ENCODE measurements at places on chromosomes 4 and X.
A peak's percentile ranks its signal among the peaks of the same experiment; 100 is the strongest.

DNA sequence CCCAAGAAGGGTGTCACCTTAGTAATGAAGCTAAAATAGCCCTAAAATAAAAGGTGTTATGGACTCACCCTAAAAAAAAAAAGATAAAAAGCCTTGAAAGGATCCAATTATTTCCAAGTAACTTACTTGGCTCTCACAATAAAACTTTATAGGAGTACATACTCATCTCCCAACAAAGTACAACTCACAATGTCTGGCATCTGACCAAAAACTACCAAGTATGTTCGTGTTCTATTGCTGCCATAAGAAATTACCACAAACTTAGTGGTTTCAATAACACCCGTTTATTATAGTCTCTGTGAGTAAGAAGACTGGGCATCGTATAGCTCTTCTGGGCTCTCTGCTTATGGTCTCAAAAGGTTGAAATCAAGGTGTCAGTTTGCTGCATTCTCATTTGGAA is 51.0 kb downstream of the BEX1 start:
- DNase-seq = no peak

DNA sequence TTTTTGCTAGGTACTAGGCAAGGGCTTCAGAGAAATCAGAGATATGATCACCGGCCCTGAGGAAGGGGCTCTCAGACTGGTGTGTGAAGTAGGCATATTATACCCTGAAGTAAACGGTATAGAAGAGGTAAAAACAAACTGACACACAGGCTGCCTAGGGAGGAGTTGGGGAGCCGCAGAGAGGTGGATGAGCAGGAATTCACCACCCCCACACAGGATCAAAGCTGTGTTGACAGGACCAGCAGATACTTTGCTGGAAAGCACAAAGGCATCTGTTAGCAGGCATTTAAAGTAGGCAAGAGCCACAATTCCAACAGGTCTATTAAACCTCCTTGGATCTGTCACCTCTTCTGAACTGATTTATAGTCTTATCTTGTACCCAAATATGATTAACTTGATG is 71.8 kb upstream of the GPR34 start:
- DNase-seq = no peak

- peak; percentile 7 for DNase-seq
Measured at GRCh38 chr4:182869697-182870096, 47.5 kb downstream of the DCTD start.

GRCh38 chr4:45408996-45409395 is 682.6 kb upstream of the GNPDA2 start:
- no peak for DNase-seq

DNA sequence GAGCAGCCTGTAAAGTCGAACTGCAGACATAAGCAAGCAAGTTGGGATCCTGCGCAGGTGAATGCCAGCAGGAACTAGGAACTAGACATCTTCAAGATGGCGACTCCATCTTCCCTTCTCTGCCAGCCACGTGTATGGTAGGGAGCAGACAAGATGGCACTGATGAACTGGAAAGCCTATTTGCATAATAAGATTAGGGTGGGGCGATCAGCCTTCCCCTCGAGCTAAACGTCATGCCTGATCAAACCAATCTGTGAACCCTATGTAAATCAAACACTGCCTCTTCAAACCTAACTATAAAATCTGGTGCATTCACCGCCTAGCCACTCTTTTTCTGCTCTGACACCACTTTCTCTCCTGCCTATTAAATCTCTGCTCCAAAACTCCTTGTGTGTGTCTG is 28.1 kb upstream of the LGI2 start:
- DNase-seq = no peak

DNA sequence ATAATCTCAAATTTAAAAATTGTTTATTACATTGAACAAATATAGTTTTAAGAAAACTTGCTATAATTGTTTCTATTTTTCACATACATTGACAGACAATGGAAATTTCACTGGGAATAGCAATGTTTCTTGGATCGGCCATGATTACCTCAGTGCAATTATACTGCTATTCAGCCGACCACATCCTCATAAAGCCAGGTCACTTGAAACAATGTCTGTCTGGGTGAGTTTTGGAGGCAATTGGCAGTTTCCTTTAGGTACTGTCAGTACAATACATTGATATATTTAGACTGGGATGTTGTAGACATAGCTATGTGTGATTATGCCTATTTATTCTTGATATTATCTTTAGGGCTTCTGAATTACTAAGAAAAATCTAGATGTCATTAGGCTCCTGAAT is 89.5 kb upstream of the VEGFC start:
- DNase-seq = no peak

- DNase-seq = peak; percentile 43
Measured at GRCh38 chrX:49910344-49910743, 12.1 kb upstream of the CLCN5 start.

DNA sequence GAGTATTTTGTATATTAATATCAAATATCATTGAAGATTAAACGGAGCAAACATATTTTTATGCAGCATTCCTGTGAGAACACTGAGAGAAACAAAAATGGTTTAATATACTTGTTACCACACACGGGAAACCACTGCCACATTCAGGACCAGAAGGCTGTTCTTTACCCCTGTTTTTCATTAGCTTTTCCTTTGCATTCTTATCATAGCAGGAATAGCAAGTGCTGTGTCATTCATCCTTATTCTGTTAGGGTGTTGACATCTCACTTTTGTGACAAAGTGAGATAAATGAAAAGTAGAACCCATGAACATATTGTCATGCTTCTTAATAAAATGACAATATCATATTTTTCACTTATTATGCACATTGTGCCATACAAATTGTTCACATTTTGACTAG is 212.4 kb upstream of the NDST4 start:
- no peak for DNase-seq

DNA sequence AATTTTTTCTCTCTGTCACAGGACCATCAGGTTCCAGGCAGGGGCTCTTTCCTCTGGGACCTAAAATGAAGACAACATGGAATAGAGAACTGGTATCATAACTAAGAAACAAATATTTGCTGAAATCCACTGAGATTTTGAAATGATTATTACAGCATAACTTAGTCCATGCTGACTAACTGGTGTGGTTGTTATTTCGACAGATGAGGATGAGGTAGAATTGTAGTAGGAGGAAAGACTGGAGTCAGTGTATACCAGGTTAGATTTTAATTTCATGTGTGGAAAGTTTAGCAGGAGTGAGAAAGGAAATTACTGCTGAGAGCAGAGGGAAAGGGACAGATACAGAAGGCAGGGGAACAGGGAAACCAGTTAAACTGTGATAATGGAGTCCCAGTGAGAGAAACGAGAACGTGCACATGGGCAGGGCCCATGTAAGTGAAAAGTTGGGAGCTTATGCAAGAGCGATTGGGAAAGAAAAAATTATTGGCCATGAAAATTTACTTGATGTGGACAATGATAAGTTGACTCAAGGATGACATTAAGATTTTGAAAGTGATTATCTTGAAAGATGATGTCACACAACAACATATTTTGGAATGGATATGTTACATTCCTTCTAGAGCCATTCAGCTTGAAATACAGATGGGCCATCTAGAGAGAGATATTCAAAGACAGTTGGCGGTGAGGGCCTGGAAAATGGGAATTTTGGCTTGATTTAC is 98.7 kb upstream of the DDIT4L start:
- DNase-seq = no peak

- DNase-seq = peak; percentile 3
Measured at GRCh38 chr4:3747581-3747904, 18.6 kb upstream of the ADRA2C start.

GRCh38 chr4:73874386-73874785 is 5.2 kb downstream of the CXCL1 start:
- peak; percentile 49 for DNase-seq

DNA sequence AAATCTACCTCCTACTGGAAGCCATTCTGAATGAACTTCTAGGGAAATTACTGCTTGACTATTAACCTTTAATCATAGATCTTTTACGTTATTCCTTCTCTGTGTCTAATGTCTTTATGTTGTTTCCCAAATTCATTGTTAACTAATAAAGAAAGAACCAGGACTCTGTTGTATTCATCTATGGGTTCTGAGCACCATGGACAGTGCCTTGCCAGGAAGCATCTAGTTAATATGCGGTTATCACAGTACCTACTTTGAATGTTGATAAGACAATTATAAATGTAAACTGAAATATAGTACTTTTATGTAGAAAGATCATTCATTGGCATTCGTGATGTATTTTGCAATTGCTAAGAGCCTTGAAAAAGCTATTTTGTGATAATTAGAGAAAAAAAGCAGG is 23.8 kb downstream of the NWD2 start:
- DNase-seq = no peak

DNA sequence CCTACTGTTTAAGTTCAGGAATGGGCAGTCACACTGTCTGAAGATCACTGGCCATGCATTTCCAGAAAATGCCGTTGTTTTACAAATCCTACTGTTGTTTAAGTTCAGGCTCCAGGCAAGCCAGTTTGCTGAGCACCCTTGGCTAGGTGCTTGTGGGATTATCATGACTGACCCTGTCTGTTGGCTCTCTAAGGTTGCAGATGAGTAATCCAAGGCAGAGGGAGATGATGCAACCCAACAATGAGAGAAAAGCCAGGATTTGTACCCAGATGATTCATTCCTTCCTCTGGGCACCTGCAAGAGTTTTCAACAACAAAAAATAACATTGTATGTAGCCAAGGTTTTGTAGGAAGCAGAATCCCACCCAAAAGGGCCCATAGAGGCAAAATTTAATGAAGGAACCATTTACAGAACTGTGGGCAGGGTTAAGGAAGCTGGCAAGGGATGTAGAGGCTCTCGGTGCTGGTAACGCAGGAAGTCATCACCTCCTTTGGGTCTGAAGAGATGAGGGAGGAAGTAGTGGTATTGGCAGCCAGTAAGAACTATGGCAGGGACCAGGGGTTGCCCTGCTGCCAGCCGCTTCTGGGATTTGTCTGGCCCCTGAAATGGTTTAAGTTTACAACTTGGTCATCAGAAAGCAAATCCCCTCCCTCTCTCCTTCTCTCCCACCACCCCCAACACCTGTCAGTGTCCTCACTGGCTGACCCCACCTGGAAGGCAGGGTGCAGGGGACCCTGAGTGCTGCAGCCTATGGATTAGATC is 54.8 kb downstream of the MSX1 start:
- no peak for DNase-seq

GRCh38 chrX:130082244-130083106 is 27.8 kb downstream of the ELF4 start:
- DNase-seq = peak; percentile 62

DNA sequence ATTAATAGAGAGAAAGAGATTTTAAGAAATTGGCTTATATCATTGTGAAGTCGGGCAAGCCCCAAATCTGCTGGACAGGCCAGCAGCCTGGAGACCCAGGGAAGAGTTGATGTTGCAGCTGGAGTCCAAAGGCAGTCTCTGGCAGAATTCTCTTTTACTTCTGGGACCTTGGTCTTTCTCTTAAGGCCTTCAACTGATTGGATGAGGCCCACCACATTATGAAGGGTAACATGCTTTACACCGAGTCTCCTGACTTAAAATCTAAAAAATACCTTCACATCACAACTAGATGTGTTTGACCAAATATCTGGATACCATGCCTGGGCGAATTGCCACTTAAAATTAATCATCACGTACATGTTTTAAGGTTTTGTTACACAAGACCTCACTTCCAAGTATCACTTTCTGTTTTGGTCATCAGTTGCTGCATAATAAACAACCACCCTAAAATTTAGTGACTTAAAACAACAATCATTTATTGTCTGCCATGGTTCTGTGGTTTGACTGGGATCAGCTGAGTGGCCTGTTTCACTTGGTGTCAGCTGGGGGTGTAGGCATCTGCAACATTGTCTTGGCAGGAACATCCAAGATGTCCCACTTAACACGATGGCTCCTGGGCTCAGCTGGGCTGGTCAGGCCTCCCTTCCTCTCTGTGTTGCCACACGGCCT is 3.4 kb downstream of the CD38 start:
- no peak for DNase-seq

DNA sequence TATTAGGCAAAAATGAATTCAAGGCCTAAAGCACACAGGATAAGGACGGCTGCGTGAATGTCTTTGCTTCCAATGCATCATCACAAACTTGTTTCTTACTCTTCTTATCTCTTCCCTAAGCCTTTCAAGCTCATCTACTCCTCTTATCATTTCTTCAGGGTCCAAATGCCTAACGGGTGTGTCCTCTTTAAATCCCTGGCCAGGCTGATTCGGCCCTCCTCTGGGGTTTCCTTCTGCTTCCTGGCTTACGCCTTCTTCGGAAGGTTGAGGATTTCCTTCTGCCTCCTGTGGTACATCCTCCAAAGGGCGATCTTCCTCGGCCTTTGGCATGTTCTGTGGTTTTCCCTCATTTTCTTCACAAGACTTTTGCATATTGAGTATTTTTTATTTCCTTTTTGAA is 1.3 kb downstream of the TCEAL8 start:
- DNase-seq = peak; percentile 21

DNA sequence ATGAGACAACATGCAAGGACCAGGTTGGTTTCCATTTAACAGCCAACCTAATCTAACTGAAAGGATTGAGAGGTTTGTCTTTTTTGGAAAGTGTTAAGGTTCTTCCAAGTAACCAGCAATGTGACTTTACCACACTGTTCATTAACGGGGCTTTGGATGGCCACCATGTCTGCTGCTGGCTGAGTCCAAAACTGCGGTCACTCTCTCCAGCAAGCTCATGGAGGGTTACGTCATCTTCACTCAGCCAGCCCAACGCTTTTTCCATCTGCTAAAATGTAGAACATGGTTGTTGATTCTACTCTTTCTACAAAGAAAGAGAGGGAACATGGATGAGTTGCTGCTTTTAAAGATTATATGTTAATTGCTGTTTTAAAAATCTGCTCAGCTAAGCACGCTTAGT is 11.0 kb downstream of the PKD2 start:
- no peak for DNase-seq

DNA sequence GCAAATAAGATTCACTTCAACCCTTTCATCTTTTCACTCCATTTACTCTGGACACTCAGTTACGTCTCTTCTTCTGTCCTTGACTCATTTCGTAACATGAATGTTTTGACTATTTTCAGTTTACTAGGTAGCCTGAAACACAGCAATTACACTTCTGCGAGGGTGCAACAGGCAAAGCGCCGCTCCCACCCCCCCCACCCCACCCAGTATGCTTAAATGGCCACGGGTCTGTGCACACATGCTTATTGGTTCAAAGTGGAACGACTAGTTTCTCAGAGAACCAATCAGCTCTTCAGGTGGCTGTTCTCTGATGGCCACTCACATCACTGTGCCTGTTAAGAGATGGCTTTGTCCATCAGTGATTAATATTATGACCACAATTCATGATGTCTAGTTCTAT is 3.5 kb downstream of the BEND4 start:
- no peak for DNase-seq

DNA sequence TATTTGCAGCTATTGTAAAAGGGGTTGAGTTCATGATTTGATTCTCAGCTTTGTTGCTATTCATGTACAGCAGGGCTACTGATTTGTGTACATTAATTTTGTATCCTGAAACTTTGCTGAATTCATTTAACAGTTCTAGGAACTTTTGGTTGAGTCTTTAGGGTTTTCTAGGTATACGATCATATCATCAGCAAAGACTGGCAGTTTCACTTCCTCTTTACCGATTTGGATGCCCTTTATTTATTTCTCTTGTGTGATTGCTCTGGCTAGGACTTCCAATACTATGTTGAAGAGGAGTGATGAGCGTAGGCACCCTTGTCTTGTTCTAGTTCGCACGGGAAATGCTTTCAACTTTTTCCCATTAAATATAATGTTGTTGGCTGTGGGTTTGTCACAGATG is 48.1 kb downstream of the NPY1R start:
- no peak for DNase-seq

All from suppressor macrophage (primary cell).